Esophagus muscularis mucosa (tissue), 4 donors: ENCODE measurements at places on chromosomes 16 and 17.

- no peaks in the 10 kb centered on the region for H3K36me3 ChIP-seq
- peak; percentile 98 for DNase-seq
- no peaks in the 10 kb centered on the region for H3K27me3 ChIP-seq
Observed at GRCh38 chr16:31873556-31874365, at the start of gene ZNF267. ZNF267 (plus strand) TSS chr16:31873807; CDS start chr16:31873967, 160 bp downstream.

- DNase-seq = no peak
- no peaks in the 10 kb centered on the region for H3K27me3 ChIP-seq
- peaks cover 78% of the 10 kb centered on the region for H3K4me1 ChIP-seq
- no peak overlapping the region for H3K4me3 ChIP-seq
- peak overlapping the region; percentile 99 for H3K27ac ChIP-seq
- H3K36me3 ChIP-seq = peaks cover 3% of the 10 kb centered on the region
Observed at GRCh38 chr17:78919861-78920450, 5.2 kb downstream of the TIMP2 start.

- no peak overlapping the region for H3K4me3 ChIP-seq
- H3K4me1 ChIP-seq = peaks cover 66% of the 10 kb centered on the region
- no peak for DNase-seq
Observed at GRCh38 chr16:85127379-85127723, 15.1 kb upstream of the CIBAR2 start.

- no peak overlapping the region for H3K27ac ChIP-seq
- H3K27me3 ChIP-seq = no peaks in the 10 kb centered on the region
- DNase-seq = no peak
Observed at GRCh38 chr16:72860726-72861562, 187.0 kb downstream of the ZFHX3 start.

DNA sequence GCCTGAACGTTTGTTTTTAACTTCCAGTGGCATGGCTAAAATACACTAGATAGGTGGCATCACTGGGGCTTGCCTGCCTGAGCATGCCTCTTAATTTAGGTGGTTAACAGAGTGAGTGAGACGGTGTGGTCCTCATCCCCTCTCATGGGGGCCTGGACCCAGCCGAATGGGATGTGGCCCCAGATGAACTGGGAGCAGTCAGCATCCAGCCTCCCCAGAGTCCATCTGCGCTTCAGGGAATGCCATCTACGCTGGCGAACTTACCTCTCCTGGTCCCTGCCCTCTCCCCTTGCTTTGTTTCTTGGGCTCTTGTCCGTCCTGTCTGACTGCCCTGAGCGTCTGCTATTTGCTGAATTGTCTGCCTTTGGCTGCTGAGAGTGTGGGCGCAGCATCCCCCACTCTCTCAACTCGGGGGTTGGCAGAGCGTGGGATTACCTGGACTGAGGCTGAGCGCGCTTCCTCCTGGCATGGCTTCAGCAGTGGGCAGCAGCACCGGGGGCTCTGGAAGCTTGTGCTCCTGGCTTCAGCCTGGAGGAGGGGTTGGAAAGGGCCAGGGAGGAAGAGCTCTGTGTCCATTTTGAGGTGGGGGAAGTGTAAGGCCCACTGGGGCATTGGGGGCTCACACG, 2.1 kb downstream of the RAB40C start:
- no peak overlapping the region for H3K27ac ChIP-seq
- no peak for DNase-seq

- peaks cover 38% of the 10 kb centered on the region for H3K4me1 ChIP-seq
- no peaks in the 10 kb centered on the region for H3K27me3 ChIP-seq
- no peaks in the 10 kb centered on the region for H3K36me3 ChIP-seq
- no peak for DNase-seq
Observed at GRCh38 chr17:64008830-64009229, 10.7 kb downstream of the PRR29 start.

- no peak overlapping the region for H3K4me3 ChIP-seq
- H3K27me3 ChIP-seq = no peaks in the 10 kb centered on the region
- no peak for DNase-seq
- H3K4me1 ChIP-seq = peaks cover 14% of the 10 kb centered on the region
- no peaks in the 10 kb centered on the region for H3K36me3 ChIP-seq
- H3K27ac ChIP-seq = peak overlapping the region; percentile 23
Observed at GRCh38 chr17:31067691-31068184, 27.0 kb upstream of the NF1 start.

DNA sequence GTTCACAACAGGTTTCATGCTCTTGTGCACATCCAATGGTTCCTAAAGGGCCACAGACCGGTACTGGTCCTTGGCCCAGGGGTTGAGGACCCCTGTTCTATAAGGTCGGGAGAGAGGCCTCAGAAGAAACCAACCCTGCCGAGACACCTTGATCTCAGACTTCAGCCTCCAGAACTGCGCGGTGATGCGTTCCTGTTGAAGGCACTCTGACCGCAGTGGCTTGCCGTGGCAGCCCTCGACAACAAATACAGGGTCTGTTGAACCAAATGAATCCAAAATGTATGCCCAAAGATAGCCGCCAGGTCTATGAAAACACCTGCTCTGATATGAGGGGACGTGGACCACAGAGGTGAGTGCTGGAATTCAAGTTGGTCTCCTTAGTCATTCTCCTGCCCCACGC, 389.8 kb downstream of the SEC14L1 start:
- no peak for DNase-seq
- no peaks in the 10 kb centered on the region for H3K36me3 ChIP-seq
- H3K4me1 ChIP-seq = peaks cover 13% of the 10 kb centered on the region

- H3K4me3 ChIP-seq = no peak overlapping the region
- no peaks in the 10 kb centered on the region for H3K36me3 ChIP-seq
- no peak for DNase-seq
- no peak overlapping the region for H3K27ac ChIP-seq
- H3K27me3 ChIP-seq = no peaks in the 10 kb centered on the region
Observed at GRCh38 chr17:82559566-82560251, 40.2 kb downstream of the FOXK2 start.

DNA sequence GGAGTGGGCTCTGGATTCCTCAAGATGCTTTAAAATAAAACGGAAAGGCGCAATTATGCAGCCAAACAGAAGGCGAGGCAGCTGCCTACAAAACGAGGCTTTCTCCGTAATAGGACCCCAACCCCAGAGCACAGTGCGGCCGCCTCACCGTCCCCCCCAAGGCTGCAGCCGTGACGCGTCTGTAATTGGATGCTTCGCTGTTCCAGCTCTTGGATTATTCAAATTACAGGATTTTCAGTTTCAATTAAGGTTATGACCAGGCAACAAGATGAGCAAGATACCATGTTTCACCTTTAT, 37.3 kb upstream of the ABR start:
- DNase-seq = no peak
- H3K27me3 ChIP-seq = peaks cover 22% of the 10 kb centered on the region
- no peak overlapping the region for H3K27ac ChIP-seq
- H3K4me3 ChIP-seq = no peak overlapping the region
- H3K4me1 ChIP-seq = no peaks in the 10 kb centered on the region

DNA sequence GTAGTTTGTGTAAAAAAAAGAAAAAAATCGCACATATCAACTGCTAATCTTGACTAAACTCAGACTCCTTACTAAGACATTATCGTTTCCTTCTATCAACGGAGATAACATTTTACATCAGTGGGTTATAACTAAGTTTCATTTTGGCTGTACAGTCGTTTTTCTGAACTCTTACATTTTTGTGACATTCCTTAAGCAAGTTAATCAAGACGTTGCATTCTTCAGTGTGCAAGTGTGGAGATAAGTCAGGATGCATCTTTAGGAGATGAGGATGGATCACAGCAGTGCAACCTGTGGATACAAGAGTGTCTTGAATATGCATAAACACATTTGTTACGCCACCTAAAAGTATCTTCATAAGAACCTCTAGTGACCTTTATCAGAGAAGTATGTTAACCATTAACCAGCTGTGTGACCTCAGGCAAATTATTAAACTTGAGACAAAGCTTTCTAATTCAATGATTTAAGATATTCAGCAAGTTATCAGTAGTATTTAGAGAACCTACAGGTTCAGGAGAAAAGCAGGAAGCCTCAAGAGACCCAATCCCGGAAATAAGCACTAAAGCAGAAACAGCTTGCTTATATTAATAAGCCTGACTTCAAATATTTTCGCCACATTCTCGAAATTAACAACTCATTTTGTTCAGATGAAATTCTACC, 9.4 kb downstream of the CMC2 start:
- H3K4me1 ChIP-seq = no peaks in the 10 kb centered on the region
- no peaks in the 10 kb centered on the region for H3K36me3 ChIP-seq
- H3K27ac ChIP-seq = no peak overlapping the region
- H3K27me3 ChIP-seq = no peaks in the 10 kb centered on the region
- no peak for DNase-seq
